ENCODE measurements at places on chromosomes 7 and 10.

GRCh38 chr10:62063795-62064472 lies 162.4 kb downstream of the ARID5B start:
- DNase-seq: no peak

- no peak for DNase-seq
These were observed 62.5 kb downstream of the BPGM start for GRCh38 chr7:134709197-134709596.

DNA sequence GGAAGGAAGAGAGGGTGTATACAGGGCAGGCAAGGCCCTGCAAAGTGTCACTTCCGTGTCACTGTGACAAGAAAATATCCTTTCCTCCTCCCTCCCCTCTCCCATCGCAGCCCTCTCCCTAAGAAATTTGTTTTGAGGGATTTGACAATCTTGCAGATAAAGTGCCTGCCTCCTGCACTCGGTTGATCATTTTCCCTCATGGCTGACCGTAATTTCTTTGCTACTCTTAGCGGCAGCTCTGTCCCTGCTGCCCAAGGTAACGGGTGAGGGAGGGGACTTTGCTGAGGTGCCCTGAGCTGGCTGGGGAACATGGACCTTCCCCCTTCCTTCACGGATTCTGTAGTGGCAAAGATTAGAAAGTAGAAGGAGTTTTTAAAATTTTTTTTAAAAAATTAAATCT lies 179.1 kb downstream of the TCF7L2 start:
- DNase-seq: no peak

DNA sequence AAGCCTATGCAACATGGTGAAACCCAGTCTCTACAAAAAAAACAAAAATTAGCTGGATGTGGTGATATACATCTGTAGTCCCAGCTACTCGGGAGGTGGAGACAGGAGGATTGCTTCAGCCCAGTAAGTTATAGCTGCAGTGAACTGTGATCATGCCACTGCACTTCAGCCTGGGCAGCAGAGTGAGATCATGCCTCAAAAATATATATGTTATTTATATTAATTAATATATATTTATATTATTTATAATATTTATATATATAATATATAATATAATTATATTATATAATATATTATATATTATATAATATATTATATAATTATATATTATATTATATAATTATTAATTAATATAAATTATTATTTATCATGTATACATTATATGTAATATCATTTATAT lies 1158.4 kb upstream of the AUTS2 start:
- DNase-seq: no peak

DNA sequence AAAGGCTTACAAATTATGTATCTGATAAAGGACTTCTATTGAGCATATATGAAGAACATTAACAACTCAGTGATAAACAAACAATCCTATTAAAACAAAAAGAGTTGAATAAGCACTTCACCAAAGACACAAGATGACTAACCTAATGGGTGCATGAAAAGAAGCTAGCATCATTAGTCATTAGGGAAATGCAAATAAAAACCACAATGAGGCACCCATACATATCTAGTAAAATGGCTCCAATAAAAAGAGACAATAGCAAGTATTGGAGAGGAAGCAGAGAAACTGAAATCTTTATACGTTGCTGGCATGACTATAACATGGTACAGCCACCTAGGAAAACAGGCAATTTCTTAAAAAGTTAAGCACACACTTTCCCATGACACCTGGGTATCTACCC lies 77.6 kb upstream of the ZMIZ1 start:
- no peak for DNase-seq

DNA sequence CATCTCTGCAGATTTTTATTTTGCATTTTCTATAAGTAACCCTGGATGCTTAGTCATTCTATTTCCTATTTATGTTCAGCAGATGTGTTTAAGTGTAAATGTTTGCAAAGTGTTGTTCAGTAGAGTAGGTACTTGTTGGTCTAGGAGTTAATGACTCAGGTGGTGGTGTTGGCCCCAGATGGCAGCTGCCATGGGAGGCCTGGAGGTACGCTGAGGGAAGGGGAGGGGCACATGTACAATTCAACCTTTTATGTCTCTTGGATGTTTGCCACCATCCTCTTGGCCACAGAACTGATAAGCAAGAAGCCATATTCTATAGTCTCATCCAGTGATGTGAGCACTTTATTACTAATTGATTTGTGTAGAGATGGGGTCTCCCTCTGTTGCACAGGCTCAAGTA lies 68.1 kb upstream of the SLC39A12 start:
- no peak for DNase-seq

GRCh38 chr10:103566536-103566935 lies 73.0 kb downstream of the NEURL1 start:
- DNase-seq: no peak

DNA sequence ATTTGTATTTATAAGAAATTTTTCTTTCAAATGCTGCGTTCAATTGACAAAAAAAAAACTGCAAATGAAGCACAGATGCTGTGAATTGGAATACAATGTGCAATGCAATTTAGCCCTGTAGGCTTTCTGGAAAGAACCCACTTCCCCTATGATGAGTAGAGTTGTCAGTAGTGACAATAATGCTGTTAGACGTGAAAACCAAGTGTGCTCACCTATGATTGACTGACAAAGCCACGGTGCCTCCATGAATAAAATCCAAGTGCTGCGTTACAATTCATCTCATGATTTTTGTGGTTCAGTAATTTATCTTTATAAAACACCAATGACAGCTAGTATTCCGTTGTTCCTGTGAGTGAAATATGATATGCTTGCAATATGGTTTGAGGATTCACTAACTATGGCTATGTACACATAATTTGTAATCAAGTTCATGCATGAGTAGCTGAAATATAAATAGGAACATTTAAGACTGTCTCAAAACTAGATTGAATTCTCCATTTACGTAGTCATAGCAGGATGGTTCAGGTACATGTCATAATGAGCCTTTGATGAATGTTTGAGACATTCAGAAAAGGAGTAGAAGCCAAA lies 1160.3 kb downstream of the CNTNAP2 start:
- DNase-seq: no peak

DNA sequence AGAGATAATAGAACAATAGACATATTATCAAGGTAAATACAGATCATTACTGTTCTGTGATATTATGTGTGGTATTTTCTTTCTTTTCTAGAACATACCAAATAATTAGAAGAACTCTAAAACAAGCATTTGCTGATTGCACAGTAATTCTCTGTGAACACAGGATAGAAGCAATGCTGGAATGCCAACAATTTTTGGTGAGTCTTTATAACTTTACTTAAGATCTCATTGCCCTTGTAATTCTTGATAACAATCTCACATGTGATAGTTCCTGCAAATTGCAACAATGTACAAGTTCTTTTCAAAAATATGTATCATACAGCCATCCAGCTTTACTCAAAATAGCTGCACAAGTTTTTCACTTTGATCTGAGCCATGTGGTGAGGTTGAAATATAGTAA lies 185.5 kb downstream of the CFTR start:
- DNase-seq: no peak

DNA sequence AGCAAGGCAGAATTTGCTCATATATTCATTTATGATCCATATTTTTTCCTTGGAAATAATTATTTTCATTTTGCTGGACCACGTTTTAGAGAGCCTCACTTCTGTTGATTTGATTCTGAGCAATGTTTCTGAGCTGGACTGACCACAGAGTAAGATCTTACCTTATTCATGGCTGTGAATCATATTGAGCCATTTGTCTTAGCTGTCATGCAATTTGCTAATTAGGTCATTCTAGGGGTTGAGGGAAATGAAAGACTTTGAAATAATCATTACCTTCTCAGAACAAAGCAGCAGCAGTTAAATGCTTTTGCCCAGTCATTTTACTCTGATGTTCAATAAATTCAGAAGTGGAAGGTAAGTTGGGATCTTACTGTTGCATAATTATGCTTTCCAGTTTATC lies 251.4 kb downstream of the SDK1 start:
- DNase-seq: no peak

DNA sequence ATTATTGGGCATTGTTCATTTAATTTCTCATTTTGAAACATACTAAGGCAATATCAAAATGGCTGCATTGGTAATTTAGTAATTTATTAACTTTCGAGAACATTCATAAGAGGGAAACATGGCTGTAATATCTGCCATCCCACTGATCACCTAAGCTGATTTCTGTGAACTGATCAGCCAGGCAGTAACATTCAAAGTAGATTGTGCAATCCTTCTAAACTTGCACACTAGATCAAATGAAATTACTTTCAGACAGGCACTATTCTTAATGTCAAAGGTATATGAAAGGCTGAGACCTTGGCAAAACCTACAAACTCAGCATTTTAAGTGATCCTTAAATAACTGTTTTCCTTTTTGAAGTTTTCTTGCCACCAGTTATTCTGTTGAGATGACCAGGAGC lies 290.7 kb downstream of the CACNA2D1 start:
- no peak for DNase-seq

DNA sequence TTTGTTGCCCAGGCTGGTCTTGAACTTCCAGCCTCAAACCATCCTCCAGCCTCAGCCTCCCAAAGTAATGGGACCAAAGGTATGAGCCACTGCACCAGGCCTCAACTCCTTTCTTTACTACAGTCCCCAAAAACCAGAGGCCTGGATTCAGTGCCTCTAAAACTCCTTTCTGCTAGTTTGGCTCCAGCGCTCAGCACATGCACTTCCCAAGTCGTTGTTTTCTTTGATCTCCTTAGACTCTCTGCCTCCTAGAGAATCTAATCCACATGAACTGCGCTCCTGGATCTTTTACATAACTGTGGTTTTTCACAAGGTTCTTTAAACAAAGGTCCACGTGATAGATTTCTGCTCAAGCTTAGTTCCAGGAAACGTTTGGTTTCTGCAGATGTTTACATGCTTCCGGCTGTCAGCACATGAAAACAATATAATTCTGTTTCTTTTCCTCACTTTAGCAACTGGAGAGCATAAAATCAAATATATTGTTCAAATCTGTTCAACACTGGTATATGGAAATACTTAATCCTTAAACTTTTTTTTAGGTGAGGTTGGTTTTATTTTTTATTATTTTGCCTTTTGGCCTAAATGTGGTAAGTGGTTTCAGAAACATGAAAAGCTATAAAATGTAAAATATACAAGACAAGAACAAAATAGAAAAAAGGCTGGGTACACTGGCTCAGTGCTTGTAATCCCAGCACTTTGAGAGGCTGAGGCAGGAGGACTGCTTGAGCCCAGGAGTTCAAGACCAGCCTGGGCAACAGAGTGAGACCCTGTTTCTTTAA lies 270.5 kb upstream of the MKLN1 start:
- no peak for DNase-seq

- no peak for DNase-seq
These were observed 21.8 kb downstream of the TBXAS1 start for GRCh38 chr7:139850906-139851305.

DNA sequence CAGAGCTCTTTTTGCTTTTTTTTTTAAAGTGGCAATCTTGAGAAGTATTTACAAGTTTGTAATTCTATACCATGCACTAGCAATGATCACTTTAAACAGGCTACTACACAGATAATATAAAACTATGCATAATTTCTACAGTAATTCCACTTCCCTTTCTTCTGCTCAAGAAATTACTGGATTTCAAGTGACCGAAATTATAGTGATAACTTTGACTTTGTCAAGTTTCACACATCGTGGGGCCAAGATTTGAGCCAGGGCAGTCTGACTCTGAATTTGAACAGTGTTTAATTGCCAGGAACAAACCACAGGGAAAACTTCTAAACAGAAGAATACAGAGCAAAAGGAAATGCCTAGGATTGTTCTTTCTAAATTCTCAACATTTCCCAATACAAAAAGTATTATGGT lies 288.3 kb upstream of the MKLN1 start:
- no peak for DNase-seq

DNA sequence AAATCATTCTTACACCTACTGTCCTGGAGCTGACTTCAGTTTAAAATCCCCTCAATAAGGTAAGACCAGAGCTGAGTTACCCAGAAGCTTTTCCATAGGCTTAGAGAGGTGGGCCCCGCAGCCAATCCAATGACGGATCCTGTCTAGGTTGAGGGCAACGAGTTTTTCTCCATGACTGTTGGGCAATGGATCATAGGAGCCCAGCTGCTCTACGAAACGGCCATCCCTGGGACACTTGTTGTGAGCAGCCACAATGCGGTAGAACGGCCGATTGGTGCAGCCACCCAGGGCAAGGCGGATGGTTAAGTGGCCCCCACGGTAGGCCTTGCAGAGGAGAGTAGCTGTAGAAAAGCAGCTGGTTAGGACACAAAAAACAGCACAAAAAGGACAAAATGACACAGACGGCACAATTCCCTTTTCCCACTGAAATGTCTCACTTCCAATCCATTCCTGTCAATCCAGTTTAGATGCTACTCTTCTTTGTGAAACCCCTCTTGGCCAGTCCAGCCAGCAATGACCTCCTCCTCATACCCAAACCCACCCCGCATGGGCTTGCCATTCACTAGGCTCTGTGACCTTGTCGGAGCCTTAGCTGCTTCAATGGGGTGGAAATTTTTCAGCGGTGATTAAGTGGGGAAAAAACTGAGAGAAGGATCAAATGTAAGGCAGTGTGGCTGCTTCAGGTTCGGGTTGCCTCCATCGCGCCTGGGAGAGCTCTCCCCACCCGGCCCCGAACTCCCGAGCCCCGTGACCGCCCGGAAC lies 580 bp downstream of the MRPS16 start:
- DNase-seq: no peak

DNA sequence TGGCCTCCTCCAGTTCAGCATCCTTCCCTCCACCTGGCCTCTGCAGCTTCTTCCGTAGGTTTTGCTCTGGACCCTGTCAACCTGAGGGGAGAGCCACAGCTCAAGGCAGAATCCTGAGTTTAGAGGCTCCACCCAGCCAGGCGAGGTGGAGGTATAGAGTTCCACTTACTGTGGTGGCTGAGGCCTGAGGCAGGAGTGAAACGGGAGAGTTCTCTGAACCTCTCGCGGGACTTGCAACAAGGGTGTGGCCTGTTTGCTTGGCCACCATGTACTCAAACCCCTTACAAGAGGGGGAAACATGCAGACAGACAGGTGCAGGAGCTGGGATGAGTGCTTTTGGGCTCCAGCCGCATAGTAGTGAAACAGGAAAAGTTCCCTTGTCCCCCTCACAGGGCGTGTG lies 154.0 kb upstream of the C7orf33 start:
- no peak for DNase-seq

- no peak for DNase-seq
These were observed 5.5 kb downstream of the ELOVL3 start for GRCh38 chr10:102231357-102232318.

- no peak for DNase-seq
These were observed 141.8 kb upstream of the CDC14C start for GRCh38 chr7:48782511-48782910.

Data from posterior cingulate gyrus (tissue), 11 donors.